ENCODE measurements at places on chromosomes 3 and 15. TPM values are rescaled to one million over a fixed set of nuclear protein-coding genes. Genes with fewer than 3 reads are reported as not detected.

RASGRF1 gene
- total RNA-seq: not detected

TMEM158 gene
- 4.9 TPM for total RNA-seq

GOLGA8O gene
- not detected for total RNA-seq

CLCN2 gene
- 4.7 TPM for total RNA-seq

VWA5B2 gene
- total RNA-seq: not detected

RETNLB gene
- total RNA-seq: not detected

CSPG5 gene
- total RNA-seq: 1.3 TPM

DNA sequence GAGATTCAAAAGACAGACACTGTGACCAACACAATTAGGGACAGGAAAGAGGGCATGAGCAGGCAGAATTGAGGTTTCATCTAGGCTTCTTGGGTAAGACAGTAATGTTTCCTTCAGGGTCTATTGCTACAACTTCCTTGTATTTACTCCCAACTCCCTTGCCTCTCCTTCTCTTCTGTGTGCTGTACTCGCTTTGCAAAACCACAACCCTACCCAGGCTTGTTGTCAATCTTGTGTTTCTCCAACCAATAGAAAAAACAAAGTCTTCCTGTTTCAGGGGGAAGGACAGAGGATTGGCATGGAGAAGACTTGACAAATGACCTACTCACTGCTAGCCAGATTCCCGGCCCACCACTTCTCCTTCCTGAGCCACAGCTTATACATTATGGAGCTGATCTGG lies 36.3 kb upstream of the MASP1 start:
- no peak for DNase-seq

DNA sequence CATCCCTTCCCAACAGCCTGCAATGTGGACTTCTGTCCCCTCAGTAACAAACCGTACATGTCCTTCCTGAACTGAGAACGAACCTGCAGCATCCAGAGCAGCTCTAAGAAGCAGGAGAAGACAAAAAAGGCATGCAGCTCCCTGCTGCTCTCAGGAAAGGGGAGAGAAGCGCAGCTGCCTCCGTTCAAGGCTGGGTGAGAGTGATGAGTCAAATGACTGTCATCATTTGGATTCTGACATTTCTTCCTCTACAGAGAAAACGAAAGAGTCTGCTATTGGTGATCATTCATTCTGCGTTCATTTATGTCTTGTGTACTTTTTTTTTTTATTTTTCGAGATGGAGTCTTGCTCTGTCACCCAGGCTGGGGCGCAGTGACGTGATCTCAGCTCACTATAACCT lies 677.8 kb downstream of the FHIT start:
- DNase-seq: no peak

- DNase-seq: peak; percentile 20
Observed at GRCh38 chr15:57406062-57406772, 29.9 kb downstream of the CGNL1 start.

GRCh38 chr3:153830552-153830951 lies 290.6 kb upstream of the ARHGEF26 start:
- DNase-seq: no peak

- DNase-seq: no peak
Observed at GRCh38 chr3:76025561-76025960, 240.2 kb upstream of the ZNF717 start.

GRCh38 chr15:67185621-67186225 lies 68.7 kb downstream of the AAGAB start:
- DNase-seq: peak; percentile 49

DNA sequence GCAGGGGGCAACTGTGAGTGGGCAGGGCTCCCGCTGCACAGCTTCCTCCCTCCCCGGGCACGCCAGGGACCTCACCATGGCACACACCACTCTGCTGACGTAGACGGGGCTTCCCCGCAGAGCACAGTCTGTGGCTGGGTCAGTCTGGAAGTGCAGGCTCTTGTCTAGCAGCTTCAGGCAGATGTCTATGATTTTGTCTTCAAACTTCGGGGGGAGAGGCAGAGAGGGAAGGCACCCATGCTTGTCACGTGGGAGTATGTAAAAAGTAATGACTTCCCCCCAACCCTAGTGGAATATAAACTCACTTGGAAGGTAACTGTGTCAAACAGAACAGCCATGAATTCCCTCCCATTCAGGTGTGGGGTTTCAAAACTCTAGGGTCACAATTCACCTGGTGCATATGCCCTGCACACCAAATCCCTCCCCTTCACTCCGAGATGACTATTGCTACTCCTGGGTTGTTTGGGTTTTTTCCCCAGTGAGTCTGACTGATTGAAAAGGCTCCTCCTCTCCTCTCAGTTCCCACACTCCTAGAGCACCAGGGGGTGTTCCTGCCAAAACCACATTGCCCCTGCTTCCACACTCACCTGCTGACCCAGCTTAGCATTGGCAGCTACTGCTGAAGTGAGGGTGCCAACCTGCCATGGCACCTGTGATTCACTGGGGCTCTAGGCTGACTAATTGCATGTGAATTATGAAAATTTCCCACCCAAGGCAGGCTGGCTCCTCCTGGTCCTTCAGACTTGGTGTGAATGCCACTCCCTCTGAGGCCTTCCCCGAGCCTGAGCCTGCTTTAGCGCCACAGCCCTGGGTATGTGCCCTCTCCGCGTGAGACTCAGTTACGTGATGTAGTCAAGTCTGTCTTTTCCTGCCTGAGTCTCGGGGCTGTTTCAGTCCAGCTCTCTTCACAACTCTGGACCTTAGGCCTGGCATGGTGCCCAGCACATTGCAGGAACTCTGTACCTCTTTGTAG lies 13.0 kb downstream of the TGM5 start:
- DNase-seq: peak; percentile 90

DNA sequence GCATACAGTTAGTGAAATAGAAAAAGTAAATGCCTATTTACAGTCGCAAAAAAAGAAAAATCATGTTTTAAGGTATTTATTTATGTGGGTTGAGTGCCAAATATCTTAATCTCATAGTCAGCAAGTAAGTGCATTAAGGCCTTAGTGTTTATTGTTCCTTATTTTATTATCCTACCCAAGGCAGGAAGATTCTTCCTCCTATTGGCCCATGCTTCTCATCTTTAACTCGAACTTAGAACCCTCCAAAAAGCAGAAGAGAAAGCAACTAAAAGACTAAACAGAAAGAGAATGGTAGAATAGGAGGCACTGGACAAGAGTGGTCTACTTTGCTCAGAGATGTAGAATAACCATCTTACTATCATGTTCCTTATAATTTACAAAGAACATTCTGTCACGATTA lies 7.5 kb downstream of the RFX7 start:
- no peak for DNase-seq

- DNase-seq: peak; percentile 61
Observed at GRCh38 chr3:120284747-120285507, at the start of gene GPR156. GPR156 (minus strand) TSS chr3:120285222; CDS start chr3:120244098, 41,124 bp downstream.

DNA sequence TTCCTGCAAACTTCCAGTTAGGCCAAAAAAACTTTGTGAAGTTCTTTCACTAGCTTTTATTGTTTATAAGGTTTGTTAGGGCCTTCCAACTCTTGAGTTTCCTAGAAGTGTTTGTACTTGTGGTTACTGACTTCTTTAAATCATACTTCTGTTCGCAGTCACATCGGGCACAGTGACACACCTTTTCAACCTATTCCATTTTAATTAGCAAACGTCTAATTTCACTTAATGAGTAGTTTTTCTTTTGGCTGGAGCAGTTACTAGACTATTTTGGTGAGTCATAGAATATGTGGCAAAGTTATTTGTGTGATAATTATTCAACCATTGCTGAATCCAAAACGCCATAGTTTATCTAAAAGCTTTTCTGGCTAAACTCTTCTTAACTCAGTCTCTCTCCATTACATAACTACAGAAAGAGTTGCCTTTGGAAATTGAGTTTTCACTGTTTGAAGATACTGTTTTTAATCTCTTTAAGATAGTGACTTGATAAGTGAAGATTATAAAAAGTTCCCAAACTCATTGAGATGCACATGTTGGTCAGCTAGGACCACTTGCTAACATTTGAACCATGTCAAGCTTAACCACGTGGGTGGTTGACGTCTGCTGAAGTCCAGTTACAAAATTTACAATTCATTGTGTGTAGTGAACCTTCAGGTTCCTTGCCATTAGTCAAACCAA lies 21.5 kb downstream of the CNOT10 start:
- DNase-seq: no peak

DNA sequence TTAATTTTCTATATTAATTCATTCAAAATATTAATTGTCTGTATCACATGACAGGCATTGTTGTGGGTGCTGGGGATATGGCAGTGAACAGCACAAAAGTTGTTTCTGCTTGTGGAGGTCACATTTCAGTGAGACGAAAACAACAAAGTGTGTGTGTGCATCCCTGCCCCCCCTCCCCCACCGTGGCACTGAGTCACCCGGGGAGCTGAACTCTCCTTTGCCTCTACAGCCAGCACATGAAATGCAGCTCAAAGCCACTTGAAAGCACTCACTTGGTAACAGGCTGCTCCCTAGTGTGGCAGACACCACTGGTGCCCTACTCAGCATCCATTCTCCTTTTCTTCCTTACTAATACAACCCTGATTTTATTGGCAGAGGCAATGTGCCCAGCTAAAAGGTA lies 16.9 kb upstream of the SCAMP5 start:
- DNase-seq: peak; percentile 63

DNA sequence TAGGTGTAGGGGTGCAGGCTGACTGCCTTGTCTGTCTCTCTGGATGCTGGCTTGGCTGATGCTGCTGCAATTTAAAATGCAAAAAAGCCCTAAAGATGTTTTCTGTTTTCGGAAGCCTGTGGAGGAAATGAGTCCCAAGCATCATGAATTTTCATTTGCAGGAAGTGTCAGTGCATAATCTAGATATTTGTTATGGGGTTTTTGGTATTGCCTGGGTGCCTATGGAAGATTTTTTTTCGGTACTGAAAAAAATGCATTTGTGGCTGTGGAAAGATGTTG lies 1.9 kb downstream of the CACNA1D start:
- DNase-seq: no peak

DNA sequence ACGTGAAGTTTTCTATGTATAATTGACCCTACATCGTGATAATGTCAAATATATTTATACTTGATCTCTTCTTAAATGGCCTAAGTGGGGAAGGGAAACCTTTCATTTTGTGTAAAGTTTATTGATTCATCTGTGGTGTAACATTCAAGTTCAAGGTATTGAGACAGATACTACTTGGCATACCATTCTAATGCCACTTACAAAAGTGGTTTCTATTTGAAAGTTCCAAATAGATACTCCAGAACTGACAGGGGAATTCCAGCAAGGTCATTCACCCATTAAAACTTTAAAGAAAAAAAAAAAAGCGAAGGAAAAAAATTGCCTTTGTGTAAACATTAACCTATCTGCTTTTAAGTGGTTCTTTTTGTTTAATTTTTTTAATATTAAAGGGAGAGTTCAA lies 45.3 kb upstream of the MAP3K13 start:
- no peak for DNase-seq

DNA sequence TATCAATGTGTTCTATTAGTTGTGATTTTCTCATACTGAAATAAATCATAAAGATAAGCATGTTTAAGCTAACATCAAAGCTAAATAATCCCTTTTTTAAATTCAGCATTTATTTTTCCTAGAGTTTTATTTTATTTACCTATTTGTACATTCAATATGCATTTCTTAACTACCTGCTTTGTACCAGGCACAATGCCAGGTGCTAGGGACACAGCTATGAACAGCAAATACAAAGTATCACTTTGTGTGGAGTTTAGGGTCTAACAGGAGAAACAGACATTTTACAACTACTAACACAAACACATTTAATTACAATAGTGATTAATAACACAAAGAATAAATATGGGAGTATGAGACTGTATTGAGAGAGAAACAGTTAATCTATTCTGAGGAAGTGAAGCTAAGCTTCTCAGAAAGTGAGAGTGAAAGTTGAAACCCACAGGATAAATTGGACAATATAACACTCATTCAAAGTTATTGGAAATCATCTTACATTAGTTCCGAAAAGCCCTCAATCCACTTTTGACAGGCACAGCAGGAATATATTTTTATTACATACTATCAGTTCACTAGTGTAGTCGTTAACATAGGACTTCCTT lies 159.6 kb downstream of the GBE1 start:
- DNase-seq: no peak

DNA sequence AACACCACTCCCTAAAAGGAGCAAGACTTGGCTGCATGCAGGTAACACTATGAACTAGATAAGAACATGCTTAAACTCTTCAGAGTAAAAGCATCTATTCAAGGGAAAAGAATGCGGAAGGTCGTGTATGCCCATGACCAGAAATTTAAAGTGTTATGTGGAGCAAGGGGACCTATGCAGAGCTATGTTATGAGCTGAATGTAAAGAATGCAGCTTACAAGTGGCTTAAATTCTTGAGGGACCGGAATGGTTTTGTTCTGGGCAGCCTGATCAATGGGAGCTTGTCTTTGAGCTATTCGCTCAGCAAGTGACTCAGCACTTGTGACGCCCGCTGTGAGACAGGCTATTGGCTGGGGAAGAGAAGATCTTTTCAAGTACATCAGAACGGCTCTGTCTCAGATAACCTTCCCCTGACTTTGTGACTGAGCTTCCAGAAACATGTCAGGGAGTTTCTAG lies 367.5 kb upstream of the THBS1 start:
- DNase-seq: peak; percentile 84

DNA sequence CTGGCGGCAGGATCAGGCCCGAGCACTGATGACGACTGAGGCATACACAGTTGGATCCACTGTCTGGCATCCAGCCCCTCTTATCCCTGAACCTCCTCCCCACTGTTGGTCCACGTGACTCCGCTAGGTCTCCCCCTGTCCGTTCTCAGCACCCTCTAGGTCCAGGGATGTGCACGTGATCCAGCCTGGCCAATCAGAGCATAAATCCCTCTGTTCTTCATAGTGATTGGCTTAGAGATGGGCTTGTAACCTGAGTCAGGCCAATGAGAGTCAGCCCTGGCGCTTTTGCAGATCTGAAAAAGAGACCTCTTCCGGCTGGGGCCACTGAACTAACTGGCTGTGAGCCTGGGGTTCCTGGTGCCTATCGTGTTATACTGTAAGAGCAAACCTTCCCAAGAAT lies 20.5 kb upstream of the IQSEC1 start:
- DNase-seq: no peak

DNA sequence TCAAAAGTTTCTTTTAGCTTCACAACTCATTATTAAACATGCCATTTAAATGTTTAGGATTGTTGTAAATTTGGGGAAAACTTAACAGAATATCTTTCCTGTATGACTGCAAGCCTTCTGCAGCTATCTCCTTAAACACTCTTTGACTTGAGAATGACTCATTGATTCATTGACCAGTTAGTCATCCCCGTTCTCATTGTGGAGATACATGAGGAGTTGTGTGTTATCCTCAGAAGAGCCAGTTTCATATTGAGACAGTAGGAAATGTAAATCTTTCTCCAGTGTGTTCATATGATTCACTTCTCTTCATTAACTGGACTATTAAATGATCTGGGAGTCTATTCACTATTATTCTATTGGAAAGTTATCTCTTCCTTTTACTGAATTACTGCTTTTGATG lies 83.0 kb downstream of the CRYGS start:
- DNase-seq: peak; percentile 60

GRCh38 chr3:48070030-48070429 lies 53.8 kb upstream of the MAP4 start:
- no peak for DNase-seq

- peak; percentile 83 for DNase-seq
Observed at GRCh38 chr15:66946578-66947164, 118.7 kb upstream of the SMAD3 start.

DNA sequence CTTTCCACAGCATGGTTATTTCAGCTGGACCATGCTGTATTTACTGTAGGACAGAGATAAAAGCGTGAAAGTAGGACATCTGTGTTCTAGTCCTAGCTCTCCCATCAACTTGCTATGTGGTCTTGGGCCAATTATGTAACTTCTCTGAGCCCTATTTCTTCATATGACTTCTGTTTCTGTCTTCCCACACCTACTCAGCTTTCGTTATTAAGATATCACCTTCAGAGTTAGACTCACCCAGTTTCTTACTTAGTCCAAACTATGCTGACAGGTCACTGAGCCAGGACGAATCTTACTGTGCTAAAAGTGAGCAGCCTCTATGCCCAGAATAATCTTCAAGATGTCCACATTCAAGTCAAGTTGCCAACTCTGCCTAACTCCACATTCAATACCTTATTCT lies 283.7 kb downstream of the IL5RA start:
- no peak for DNase-seq
